ENCODE measurements at places on chromosomes 5 and 9.

DNA sequence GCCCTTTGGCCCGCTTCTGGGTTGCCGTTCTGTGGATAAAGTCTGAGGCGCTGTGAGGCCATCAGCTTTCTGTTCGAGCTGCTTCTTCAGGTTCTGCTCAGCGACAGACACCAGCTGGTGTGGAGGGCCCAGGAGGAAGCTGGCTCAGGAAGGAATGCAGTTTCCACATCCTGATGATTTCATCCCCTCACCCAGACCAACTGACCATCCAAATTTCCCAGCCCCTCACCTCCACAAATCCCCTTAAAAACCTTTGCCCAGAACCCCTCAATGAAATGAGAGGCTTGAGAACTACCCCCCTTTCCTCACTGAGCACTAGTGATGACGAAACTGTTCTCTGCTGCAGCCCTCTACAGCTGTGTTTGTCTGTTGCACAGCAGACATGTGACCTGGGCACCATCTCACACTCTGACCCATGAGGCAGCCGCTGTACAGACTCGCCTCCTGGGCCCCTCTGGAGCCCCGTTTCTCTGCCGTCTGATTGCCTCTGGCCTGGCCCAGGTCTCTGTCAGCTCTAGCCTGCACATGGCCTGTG is 45.4 kb downstream of the SPATA31C2 start:
- no peak for DNase-seq

GRCh38 chr9:125854553-125855275 is 107.5 kb downstream of the PBX3 start:
- no peak for DNase-seq

DNA sequence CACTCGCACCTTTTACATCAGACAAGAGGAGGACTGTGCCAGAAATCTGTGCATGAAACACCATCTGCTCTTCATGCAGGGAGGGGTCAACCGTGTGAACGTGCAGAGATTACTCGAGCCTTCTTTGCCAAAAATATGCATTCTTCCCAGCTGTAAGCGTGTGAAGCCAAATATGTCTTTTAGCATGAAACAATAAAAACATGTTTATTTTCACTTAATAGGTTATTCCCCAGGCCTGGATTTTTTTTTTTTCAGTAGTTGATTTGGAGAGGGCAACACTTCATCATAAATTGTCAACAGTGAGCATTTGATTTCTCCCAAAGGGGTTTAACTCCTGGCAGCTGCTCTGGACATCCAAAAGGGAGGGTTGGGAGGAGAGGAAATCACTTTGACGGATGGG is 23.8 kb downstream of the PLAC8L1 start:
- no peak for DNase-seq

GRCh38 chr5:28707706-28708105 is 1669.3 kb upstream of the CDH9 start:
- DNase-seq, result no peak
